ENCODE measurements at places on chromosomes 13 and 19.

DNA sequence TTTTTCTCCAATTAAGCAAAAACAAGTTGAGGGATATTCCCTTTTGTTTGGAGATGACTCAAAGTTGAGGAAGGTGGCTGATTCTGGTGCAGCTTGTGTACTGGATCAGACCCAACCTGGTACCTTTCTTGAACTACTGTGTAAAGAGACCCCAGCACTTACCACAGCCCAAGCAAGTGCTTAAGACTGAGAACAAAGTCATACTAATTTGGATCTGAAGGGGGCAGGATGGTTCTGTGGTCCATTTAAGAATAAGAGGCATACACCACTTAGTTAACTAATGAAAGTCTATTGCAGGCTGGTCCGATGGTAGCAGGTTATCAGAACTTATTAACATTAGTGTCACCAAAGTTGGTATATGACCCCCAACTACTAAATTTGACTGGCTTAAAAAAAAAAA lies 6.3 kb downstream of the THSD1 start:
- DNase-seq: no peak

- no peak for DNase-seq
Measured at GRCh38 chr13:113845055-113845454, 18.8 kb downstream of the GAS6 start.

DNA sequence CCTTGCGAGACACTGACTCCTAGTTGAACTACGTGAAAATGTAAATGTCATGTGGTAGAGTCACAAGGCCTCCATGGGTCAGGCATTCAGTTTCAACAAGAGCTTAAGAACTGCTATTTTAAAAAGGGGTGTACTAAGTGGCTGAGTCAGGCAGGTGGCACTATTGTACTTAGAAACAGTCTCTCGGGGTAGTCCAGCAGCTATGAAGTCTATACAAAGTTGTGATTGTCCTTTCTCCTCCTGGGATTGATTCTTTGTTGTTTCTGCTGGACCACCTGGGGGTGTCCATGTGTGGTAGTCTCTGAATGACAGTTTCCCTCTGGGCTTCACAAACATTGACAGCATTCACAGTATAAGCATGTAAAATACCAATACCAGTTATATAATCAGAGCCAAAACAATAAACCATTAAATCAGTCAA lies 33.0 kb downstream of the UGGT2 start:
- no peak for DNase-seq

DNA sequence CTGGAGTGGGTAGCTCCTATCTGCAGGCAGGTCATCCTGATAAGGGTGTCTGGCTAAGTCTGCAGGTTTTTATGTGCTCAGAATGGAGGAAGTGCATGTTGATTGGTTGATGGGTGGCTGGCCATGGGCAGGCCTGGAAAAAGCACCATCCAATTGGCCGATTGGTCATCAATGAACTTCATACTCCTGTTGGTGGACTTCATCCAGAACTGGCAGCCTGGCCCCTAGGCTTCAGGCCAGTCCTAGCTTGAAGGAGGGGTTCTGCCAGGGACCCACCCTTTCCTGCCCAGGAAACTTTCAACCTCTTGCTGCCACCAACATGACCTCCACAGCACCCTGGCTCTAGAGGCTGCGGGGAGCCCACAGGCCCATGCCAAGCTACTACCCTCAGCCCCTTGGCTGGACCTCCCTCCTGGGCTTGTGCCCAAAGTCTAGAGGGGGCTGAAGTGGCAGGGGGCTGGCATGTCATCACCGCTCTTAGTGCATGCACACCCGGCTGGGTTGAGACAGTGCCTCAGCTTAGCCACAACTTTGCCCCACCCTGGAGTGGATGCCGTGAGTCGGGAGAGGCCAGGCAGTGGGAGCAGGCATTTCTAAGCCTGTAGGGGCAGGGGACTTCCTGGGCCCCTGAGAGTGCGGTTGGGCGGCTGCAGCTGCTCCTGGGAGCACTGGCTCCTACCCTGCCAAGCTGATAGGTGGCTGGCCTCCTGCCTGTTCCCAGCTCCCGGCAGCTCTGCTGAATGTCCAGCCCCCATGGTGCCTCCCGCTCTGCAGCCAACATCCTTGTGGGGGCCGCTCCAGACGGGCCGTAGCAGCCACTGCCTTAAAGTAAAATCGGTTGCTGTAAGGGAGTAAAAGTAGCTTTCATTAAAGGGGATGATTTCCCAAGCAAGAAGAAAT lies 13.2 kb downstream of the DNAJC15 start:
- no peak for DNase-seq

DNA sequence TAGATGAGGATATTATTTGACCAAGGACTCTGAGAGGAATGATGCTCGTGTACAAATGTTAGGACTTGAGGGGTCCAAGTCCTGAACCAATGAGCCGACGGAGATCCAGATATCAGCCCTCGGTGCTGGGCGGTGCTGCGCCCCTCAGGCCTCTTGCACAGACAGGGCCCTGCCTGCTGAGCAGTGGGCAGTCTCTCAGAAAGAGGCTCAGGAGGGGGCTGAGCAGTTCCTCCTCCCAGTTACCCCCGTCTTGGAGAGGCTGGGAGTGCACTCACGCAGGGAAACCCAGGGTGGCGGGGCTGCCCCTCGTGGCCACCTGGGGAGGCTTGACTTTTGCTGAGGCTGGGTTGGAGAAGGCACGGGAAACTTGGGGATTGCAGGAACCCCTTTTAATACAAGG lies 18.4 kb downstream of the TEX29 start:
- no peak for DNase-seq

- no peak for DNase-seq
Measured at GRCh38 chr13:58843567-58843966, 1212.0 kb downstream of the PCDH17 start.

DNA sequence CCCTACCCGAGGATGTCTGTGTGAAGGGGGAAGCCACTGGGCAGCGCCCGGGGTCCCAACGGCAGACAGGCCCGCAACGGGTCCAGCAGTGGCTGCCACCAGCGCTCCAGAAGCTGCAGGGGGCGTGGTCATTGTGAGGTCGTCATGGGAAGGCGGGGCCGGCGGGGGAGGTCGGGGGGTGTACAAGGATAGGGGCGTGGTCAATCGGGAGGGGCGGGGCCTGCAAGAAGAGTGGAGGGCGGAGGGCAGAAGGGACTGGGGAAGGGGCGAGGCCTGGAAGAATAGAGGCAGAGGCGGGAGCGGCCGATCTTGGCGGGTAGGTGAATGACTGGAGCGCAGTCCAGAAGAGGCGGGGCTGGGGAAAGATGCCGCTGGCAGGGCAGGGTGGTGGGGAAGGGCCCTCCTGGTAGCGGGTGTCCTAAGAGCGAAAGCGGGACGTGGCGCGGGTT lies 4.4 kb downstream of the FUZ start:
- peak; percentile 83 for DNase-seq

GRCh38 chr19:15417699-15418098 lies 1.1 kb downstream of the AKAP8L start:
- DNase-seq: no peak

- DNase-seq: no peak
Measured at GRCh38 chr13:102400675-102401145, 1.1 kb downstream of the FGF14 start.

- no peak for DNase-seq
Measured at GRCh38 chr13:101258509-101258908, 157.8 kb downstream of the NALCN start.

- DNase-seq: no peak
Measured at GRCh38 chr19:30163663-30164062, 208.5 kb upstream of the ZNF536 start.

DNA sequence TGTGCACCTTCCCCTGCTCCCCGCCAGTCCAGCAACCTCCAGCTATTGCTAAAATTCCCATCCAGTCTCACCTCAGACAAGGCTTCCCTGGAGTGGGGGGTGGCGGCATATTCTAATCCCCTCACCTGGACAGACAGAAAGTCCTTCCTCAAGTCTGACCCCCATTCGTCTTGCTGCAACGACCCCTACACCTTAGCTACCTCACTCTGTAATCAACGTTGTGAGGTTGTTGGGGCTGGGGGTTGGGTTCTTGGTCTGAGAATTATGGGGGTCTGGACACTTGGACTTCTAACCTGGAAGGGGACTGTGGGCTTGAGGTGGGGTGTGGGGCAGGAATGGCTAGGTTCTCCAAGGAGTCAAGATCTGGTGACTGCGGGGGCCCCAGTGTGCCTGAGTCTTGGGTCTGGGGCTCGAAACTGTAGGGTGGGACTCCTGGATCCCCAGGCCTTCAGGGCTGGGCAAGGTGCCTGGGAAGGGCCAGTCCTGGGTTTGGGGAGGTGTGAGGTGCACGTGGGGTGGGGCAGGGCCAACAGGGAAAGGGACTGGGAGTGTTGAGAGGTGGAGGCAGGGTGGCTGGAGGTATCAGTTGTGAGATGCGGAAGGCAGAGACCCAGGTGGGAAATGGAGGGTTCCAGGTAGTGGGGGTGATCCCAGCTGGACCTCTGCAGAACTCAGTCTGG lies 1.3 kb downstream of the FOXA3 start:
- no peak for DNase-seq

DNA sequence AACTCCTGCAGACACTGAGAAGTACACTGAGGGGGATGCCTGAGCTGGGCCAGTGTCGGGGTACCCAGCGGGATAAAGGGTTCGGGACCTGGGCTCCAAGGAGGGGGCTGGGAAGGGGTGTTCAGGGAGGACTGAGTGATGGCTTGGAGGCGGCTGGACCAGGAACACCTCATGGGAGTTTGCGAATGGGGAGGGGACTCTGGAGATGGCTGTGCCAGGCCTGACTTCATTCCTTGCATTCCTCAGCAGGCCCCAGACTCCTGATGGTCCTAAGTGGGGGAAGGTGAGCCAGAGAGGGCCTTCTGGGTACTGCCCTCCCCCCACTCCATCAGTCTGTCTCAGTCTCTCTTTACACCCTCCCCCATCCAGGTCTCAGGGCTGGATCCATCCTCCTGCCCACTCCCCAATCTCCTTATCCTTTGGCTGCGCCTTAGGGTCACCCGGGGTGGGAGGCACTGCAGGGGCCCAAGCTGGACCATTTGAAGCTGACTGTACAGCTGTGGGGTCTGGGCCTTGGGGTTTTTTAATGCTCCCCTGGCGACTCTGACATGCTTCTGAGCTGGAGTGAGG lies 13.8 kb downstream of the PAK4 start:
- DNase-seq: no peak

DNA sequence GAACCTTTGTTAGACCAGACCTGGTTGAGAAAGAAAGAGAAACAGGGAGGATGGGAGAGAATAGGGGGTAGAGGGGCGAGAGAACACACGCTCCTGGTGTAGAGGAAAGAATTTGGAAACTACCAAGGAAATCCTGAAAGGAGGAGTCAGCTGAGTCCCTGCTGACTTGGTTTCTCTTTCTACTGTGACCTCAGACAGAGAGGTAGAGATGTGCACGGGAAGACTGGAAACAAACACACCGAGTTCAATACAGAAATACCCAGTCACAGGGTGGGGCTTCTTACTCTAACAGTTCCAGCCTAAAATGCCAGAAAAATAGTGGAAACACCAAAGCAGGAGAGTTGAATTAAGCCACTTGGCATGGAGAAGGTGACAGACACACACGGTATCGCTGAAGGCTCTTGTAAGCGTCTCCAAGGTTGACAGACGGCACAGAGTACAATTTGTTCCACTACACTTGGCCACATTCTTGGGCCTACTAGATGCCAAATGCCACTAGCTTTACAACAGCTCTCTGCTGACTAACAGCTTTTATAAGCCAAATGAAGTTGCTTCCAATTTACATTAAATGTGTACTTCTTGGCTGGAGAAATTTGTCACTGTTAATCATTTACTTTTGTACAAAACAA lies 28.1 kb downstream of the LATS2 start:
- no peak for DNase-seq
